ENCODE measurements at places on chromosomes 2 and 18. TPM values are rescaled to one million over a fixed set of nuclear protein-coding genes. Genes with fewer than 3 reads are reported as not detected.

RAX gene
- not detected for total RNA-seq

TBR1 gene
- not detected for total RNA-seq

PPM1B gene
- 28.0 TPM for total RNA-seq

RAD51AP2 gene
- total RNA-seq = not detected

ASB18 gene
- not detected for total RNA-seq

KIF5C gene
- total RNA-seq = 0.12 TPM

MOB1A gene
- total RNA-seq = 192 TPM

MARCO gene
- total RNA-seq = not detected

TMEM198 gene
- 2.3 TPM for total RNA-seq

All from RPMI7951 (cell line).